ENCODE measurements at places on chromosomes 1 and 21. TPM values are rescaled to one million over a fixed set of nuclear protein-coding genes. Genes with fewer than 3 reads are reported as not detected.

The OR10Z1 gene
- not detected for total RNA-seq

The MAP10 gene
- 4.0 TPM for total RNA-seq

The CSF3R gene
- total RNA-seq: 13.7 TPM

The LCE4A gene
- total RNA-seq: not detected

The BACE2 gene
- total RNA-seq: 52.9 TPM

The NGF gene
- 3.6 TPM for total RNA-seq

The STYXL2 gene
- not detected for total RNA-seq

The ZNF683 gene
- 1.2 TPM for total RNA-seq

The WDR64 gene
- not detected for total RNA-seq

The LORICRIN gene
- total RNA-seq: not detected

The S100A8 gene
- total RNA-seq: 31.6 TPM

The KCNJ9 gene
- total RNA-seq: not detected

The GBP6 gene
- not detected for total RNA-seq

The AUNIP gene
- total RNA-seq: 0.91 TPM

The DLGAP3 gene
- 0.26 TPM for total RNA-seq

The IL12RB2 gene
- 0.60 TPM for total RNA-seq

The FCAMR gene
- not detected for total RNA-seq

The KRTAP7-1 gene
- total RNA-seq: not detected

The MPL gene
- 0.55 TPM for total RNA-seq

The SPATA45 gene
- total RNA-seq: not detected

The PADI4 gene
- total RNA-seq: 0.23 TPM

Data from ureter (tissue), 1 donor.